H1 (cell line): ENCODE measurements at places on chromosomes 1 and 21. TPM values are rescaled to one million over a fixed set of nuclear protein-coding genes. Genes with fewer than 3 reads are reported as not detected.

LCE2C gene
- not detected in 2 replicates for total RNA-seq

DNA sequence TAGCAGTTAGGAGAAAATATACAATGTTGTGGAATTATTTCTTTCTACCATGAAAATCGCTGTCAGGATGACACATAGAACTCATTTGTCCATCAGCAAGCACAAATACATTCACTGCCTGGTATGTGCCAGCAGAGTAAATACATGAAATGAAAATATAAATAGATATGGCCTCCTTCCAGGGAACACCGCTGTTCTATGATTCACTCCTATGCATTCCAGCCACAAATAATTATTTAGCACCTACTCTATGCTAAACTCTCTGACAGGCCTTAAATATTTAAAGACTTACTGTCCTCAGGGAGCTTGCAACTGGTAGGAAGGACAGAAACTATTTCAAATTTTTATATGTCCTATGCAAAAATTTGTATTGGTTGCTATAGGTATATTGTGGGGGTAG is 975.0 kb upstream of the NCAM2 start:
- no peak overlapping the region for H3K27ac ChIP-seq
- H3K4me3 ChIP-seq: no peak overlapping the region
- DNase-seq: no peak
- no peaks in the 10 kb centered on the region for H3K27me3 ChIP-seq

LAX1 gene
- total RNA-seq: 0.11 and 0.23 TPM in 2 replicates

GRCh38 chr1:181647314-181648035 is 164.2 kb downstream of the CACNA1E start:
- H3K27me3 ChIP-seq: no peaks in the 10 kb centered on the region
- no peaks in the 10 kb centered on the region for H3K36me3 ChIP-seq
- no peak overlapping the region for H3K4me3 ChIP-seq
- H3K27ac ChIP-seq: no peak overlapping the region
- H3K4me1 ChIP-seq: no peaks in the 10 kb centered on the region

GRCh38 chr1:63603810-63604209 is 10.6 kb downstream of the PGM1 start:
- no peaks in the 10 kb centered on the region; the same call in 1 of the 2 replicates for H3K4me1 ChIP-seq
- H3K27me3 ChIP-seq: no peaks in the 10 kb centered on the region

DNA sequence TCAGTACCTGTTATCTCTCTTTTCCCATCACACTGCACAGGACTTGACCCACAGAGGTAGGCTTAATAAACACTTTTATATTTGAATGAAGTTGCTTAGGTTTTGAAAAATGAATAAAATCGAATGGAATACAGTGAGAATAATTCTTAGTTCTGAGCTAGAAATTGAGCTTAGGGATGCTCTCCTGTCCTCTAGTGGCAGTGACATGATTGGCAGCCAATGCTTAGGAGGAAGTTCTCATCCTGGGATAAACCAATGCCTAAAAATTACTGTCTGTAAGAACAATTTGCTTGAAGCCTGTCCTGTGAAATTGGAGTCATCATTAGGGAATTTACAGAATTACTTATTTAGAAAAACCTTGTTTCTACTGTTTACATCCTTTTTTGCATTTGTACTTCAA is 21.3 kb upstream of the CYP4X1 start:
- no peak overlapping the region for H3K27ac ChIP-seq
- no peaks in the 10 kb centered on the region for H3K36me3 ChIP-seq
- DNase-seq: no peak
- no peaks in the 10 kb centered on the region; the same call in 1 of the 2 replicates for H3K4me1 ChIP-seq
- no peaks in the 10 kb centered on the region for H3K27me3 ChIP-seq
- no peak overlapping the region for H3K4me3 ChIP-seq

DNA sequence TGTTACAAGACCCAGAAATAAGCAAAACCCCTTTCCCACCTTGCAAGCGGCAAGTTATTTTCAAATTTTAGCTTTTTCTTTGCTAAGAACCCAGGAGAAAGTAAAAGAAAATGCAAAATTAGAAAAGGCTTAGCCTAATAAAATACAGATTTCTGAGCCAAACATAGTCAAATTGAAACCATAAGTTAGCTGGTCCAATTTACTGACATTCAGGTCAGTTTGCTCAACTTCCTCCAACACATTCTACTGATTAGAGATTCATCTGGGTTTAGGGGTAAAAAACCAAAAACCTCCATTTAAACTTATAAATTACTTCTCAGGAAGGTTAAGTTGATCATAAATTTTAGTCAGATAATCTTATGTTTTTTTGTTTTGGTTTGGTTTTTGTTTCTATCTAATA is 701.8 kb upstream of the CXADR start:
- H3K4me1 ChIP-seq: no peaks in the 10 kb centered on the region
- DNase-seq: no peak
- H3K27ac ChIP-seq: no peak overlapping the region
- no peaks in the 10 kb centered on the region for H3K27me3 ChIP-seq
- no peaks in the 10 kb centered on the region for H3K36me3 ChIP-seq
